ENCODE measurements at places on chromosomes 2 and 18.

DNA sequence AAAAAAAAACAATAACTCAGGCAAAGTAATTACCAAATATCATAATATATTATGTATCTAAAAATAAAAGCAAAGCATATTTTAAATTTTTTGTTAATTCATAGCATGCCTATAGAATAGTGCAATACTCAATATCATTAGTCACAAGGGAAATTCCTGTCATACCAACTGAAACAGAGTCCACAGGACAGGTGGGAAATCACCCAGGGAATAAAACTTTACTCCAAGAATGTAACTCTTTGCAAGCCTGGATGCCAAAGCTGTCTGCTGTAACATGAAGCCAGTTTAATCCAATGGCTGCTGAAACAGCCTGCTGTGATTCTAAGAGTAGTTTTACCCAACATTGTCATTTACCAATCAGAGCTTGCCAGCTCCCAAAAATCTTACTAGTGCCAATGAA, 40.0 kb upstream of the SULT1C3 start:
- no peak for DNase-seq

- no peak for DNase-seq
Observed at GRCh38 chr2:120762341-120763061, 26.8 kb downstream of the GLI2 start.

DNA sequence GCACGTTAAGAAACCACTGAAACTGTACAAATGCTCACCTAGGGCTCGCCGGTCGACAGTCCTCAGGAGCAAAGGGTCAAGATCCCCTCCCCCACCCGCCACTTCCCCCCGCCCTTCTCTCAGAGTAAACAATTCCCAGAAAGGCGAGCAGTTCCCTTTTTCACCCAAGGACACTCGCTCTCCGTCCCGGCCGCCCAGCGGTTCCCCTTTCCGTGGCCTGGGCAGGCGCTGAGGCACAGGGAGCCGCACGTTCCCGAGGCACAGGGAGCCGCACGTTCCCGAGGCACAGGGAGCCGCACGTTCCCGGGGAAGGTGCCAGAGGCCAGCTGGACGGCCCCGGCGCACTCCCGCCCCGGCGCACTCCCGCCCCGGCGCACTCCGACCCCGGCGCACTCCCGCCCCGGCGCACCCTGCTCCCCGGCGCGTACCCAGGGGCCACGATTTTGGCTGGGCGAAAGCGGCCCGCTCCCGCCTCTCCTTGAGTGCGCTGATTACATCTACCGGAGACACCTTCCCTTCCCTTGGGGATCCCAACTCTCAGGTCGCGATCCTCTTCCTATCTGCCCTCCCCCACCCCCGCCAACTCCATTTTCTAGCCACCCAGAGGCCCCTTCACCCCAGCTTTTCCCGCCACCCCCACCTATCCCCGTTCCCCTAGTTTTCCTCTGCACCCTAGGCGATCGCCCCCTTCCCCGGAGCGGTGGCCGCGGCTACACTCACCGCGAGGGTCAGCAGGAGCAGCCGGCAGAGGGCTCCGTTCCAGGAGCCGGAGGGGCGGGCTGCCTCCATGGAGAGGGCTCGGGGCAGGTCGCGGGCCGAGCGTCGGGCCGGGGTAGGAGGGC, 817 bp downstream of the DSC2 start:
- DNase-seq: no peak

DNA sequence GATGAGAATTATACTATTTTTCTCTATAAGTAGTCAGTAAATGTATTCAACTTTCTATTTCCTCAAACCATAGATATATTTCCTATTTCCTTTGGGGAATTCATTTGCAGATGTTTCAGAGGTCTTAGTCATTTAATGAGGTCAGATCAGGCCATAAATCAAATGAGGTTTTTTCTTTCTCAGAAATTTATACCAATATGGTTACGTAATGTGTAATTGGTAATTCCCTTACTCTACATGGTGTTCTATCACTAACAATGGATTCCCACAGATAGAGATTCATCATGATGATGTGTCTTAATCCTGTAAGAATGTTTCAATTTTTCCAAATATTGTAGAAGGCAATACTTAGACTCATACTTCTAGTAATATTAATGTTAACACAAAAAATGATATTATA, 108.0 kb downstream of the DPP4 start:
- DNase-seq: no peak

DNA sequence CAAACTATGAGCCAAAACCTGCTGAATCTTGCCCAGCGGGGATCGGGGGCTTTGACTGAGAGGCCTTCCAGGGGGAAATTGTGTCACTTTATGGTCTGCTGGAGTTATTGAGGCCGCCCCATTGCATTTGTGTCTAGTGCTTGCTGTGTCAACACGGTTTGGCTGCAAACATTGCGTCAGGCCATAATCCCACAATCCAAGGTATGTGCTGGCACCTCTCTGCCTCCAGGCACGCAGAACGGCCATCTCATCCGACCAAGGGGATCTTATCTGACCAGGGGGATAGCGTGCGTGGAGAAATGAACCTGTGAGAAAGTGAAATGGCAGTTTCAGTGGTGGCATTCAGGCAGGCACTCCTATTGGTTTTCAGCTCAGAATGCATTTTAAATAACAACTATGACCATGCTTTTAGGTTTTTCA, 18.1 kb upstream of the LYPD6B start:
- DNase-seq: no peak

DNA sequence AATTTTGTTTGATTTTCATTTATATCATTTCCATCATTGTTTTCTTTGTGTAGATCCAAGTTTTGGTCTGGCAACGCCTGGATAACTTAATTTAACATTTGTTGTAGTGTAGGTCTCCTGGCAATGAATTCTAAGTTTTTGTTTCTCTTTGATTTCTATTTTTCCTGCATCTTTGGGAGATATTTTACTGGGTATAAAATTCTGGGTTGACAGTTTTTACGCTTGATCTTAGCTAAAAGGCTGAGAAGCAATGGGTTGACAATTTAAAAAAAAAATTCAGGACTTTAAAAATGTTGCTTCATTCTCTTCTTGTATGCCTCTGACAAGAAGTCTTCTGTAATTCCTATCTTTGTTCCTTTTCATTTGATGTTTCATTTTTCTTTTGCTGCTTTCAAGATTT, 8.6 kb downstream of the LYPD6B start:
- DNase-seq: no peak

GRCh38 chr2:12549641-12550040, 167.1 kb upstream of the TRIB2 start:
- no peak for DNase-seq

GRCh38 chr18:12543697-12544096, 114.2 kb downstream of the SPIRE1 start:
- no peak for DNase-seq

DNA sequence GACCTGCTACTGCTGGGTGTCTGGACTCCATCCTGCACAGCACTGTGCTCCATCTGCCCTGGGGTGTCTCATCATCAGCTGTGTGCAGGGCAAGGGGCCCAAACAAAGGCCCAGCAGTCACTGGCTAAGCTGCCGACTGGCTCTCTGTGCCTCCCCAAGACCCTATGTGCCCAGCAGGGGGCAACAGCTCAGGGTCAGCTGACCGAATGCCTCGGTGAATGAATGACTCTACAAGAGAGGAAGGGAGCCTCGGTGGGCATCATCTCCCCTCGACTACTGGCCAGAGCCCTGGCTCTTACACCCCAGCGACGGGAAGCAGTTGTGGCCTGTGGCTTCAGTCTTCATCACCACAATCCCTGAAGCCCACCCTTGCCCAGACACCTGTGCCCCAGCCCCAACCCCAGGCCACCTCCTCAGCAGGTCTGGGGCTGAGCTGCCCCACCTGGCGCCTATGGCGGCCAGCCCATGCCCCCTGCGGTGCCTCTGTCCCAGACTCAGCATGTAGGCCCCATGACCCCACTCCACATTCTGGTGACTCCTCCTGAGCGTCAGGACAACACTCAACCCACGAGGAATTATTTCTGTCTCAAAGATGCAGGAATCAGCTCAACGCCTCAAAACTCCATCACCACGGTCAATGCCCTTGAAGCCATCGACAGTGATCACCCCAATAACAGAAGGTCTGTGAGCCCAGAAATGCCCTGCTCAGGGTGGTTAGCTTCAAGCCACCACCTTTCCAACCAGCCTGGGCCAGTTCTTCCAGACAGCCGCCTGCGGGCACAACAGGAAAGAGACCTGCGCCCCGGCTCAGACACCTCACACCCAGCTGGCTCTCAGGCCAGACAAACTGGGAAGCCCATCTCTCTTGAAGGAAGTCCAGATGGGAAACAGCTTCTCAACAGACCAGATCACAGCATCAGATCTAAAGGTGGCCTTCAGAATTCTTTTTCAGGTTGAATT, 1.6 kb upstream of the GPR17 start:
- no peak for DNase-seq

GRCh38 chr18:76389716-76390115, 105.3 kb downstream of the ZNF516 start:
- no peak for DNase-seq

DNA sequence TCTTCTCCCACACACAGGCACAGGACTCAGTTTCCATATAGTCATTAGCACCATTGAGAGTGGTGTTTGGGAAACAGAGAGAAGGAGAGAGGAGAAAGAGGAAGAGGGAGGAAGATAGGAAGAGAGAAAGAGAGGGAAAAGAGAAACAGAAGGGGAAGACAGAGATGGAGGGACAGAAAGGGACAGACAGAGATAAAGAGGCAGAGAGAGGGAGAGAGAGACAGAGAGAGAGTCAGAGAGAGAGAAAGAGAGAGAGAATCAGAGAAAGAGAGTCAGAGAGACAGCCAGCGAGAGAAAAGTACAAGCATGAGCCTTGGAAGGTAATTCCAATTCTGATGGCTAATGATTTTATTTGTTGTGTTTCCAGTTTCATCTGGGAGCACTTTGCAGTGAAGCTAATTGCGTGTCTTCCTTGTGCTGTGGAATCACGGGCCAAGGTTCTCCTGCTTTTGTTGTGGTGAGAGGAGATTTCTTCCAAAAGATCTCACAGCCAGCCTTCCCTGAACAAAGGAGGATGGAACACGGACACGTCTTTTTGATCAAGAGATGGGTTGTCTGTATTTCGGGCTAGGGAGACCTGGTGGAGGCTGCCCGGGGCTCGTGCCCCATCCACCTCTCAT, 153.6 kb upstream of the TWIST2 start:
- DNase-seq: no peak

DNA sequence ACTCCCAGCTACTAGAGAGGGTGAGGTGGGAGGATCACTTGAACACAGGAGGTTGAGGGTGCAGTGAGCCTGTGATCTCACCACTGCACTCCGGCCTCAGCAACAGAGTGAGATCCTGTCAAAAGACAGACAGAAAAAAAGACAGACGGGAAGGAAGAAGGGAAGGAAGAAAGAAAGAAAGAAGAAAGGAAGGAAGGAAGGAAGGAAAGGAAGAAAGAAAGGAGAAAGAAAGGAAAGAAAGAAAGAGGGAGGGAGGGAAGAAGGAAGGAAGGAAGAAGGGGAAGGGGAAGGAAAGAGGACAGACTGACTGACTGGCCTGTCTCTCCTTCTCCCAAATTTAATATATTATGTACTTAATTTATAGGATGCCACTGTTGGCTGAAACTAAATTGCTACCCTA, 21.6 kb downstream of the SP9 start:
- no peak for DNase-seq

DNA sequence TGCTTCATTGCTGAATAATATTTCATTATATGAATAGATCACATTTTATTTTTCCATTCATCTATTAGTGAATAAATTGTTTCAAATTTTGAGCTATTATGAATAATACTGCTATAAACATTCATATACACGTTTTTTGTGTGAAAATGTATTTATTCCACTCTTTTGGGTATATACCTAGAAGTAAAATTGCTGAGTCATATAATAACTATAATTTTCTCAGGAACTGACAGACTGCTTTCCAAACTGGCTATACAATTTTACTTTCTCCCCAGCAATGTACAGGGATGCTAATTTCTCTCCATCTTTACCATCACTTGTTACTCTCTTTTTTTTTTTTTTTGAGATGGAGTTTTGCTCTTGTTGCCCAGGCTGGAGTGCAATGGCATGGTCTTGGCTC, 35.5 kb upstream of the BAZ2B start:
- no peak for DNase-seq

GRCh38 chr2:186968277-186968676, 119.3 kb upstream of the ZSWIM2 start:
- DNase-seq: no peak

- DNase-seq: peak; percentile 32
Observed at GRCh38 chr2:105919826-105920225, 175.1 kb downstream of the NCK2 start.
